Activated T-helper 1 cell treated with anti-CD3 and anti-CD28 coated beads, Interleukin-2, amount 50 U/mL, for 16 hours (primary cell): ENCODE measurements at places on chromosomes 12 and 14.

- DNase-seq = no peak
These were observed 68.1 kb downstream of the ETV6 start for GRCh38 chr12:11717519-11717961.

DNA sequence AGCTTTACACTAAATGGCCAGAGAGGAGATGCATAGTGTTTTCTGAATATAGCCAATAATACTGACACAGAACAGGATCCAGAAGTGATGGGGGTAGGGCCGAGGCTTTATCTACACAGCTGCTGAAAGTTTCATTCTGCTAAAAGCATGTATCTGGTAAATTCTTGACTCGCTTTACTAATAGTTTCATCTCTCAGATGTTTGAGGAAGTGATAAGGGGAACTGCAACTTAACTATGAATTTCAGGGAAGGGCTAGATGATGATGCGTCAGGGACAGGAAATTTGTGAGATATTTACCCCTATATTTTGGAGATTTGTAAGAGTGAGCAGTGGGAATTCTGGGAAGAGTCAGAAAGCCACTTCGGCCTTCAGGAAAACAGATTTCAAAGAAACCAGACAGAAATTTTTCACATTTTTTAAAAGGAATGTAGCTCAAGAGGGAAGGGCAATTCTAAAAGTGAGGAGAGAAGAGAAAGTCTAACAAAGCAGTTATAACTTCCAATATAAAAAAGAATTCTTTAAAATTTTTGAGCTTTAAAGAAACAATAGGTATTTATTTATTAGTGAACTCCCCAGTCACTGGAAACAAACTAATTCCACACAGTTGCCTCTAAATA lies 243.1 kb downstream of the BCAT1 start:
- DNase-seq = no peak

- DNase-seq = no peak
These were observed 29.8 kb downstream of the ADGRD1 start for GRCh38 chr12:130983328-130984017.

DNA sequence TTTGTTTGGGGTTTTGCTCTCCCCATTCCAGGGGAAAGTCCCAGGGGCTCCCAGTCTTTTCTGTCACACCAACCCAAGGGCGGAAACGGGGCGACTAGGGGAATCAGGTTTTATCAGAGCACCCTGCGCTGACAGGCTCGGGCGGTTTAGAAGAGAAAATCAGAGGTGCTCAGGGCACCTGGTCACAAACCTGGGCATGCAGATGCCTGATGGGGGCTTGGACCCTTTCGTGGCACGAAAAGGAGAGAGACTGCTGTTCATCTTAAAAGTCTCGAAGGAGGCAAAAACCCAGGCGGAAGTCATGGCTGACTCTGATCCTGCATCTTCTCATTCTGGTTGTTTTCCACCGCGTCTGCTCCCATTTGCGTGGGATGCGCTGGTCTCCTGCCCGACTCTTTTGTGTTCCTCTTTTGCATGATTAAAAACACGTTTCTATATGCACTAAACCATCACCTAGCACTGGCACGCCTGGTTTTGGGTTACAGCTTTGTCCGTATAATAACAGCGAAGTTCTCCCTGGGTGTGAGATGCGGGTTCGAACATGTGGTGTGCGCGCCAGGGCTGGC lies 13.2 kb downstream of the OTX2 start:
- no peak for DNase-seq

- no peak for DNase-seq
These were observed 5.5 kb downstream of the TAS2R19 start for GRCh38 chr12:11016937-11017336.

DNA sequence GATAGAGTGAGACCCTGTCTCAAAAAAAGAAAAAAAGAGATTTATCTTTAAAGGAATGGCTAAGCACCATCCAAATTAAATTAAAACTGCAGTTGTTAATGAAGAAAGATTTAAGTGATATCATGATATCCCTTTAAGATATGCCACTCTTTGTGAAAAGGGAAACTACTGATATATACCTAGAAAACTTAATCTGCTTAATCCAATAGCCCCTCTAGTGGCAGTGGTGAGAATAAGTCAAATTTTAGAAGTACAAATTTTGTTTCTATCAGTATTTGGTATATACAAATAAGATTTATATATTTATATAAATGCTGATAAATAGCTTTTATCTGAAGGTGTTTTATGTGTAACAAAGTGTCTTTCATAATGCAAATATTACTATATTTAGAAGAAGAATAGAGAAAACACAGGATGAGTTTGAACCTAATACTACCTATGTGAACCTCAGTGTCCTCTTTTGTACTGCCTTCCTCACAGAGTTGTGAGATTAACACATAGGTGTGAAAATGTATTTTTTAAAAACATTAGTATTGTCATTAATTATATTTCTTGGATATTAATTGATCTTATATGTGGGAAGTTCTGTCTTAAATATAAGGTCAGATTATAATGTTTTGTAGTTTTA lies 51.4 kb upstream of the GARIN2 start:
- DNase-seq = no peak
